Suprapubic skin (tissue), 4 donors: ENCODE measurements at places on chromosomes 7 and 10.

- no peak overlapping the region for H3K4me3 ChIP-seq
- H3K4me1 ChIP-seq: peaks cover 2% of the 10 kb centered on the region
- H3K27me3 ChIP-seq: peaks cover 2% of the 10 kb centered on the region
- no peaks in the 10 kb centered on the region for H3K36me3 ChIP-seq
- no peak for DNase-seq
- H3K27ac ChIP-seq: no peak overlapping the region
Observed at GRCh38 chr10:52319926-52320325, 5.8 kb downstream of the DKK1 start.

GRCh38 chr7:36084485-36085091 is 68.5 kb upstream of the EEPD1 start:
- no peak for DNase-seq
- no peaks in the 10 kb centered on the region for H3K36me3 ChIP-seq
- H3K4me1 ChIP-seq: peaks cover 4% of the 10 kb centered on the region
- H3K27ac ChIP-seq: no peak overlapping the region

DNA sequence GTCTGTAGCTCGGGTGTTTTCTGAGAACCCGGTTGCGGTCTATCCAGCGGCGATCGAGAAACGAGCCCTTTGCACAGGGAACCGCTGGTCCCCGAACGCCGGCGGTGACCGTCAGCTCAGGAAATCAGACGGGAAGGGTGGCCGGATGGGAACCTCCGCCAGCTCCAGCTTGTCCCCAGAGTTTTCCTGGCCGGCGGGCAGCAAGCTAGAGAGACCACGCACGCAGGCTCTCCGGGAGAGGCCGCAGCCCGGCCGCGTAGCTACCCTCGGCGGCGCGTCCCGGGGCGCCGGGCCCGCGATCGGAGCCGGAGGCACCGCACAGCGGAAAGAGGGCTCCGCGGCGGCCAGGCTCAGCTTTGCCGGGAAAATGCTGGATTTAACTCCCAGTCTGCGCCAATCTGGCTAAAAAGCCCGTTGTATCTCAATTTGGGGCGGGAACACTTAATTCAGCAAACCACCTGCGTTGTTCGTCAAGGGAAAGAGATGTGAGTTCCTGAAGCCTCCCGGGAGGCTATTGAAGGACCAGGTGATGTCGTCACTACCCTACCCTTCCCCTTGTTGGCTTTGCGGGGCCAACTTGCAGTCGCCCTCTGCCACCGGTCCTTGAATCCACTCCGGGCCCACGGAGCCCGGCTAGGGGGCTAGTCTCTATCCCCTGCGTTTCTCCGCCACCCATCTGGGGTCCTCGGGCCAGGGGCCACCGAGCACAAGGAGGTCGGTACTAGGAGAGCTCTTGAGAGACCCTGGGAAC is 859 bp upstream of the CH25H start:
- peak overlapping the region; percentile 58 for H3K4me3 ChIP-seq
- peaks cover 26% of the 10 kb centered on the region for H3K4me1 ChIP-seq
- H3K27ac ChIP-seq: peak overlapping the region; percentile 66

DNA sequence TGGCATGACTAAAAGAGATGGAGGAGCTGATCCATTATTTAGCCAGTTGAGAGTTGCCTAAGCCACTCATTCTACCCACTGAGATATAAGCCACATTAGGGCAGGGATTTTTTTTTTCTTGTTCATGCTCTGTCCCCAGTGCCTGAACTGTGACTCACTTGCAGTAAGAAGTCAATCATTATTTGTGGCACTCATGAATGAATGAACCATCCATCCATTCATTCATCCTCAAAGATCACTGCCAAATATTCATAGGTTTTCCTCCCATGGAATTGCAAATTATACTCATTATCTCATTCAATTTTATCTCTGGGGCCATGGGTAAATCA is 22.8 kb upstream of the ARID5B start:
- no peak overlapping the region for H3K27ac ChIP-seq
- H3K36me3 ChIP-seq: no peaks in the 10 kb centered on the region
- H3K4me1 ChIP-seq: no peaks in the 10 kb centered on the region
- no peak overlapping the region for H3K4me3 ChIP-seq

- DNase-seq: no peak
- H3K4me3 ChIP-seq: no peak overlapping the region
- H3K27ac ChIP-seq: no peak overlapping the region
- H3K27me3 ChIP-seq: no peaks in the 10 kb centered on the region
Observed at GRCh38 chr7:140564643-140565042, 76.0 kb downstream of the DENND2A start.

DNA sequence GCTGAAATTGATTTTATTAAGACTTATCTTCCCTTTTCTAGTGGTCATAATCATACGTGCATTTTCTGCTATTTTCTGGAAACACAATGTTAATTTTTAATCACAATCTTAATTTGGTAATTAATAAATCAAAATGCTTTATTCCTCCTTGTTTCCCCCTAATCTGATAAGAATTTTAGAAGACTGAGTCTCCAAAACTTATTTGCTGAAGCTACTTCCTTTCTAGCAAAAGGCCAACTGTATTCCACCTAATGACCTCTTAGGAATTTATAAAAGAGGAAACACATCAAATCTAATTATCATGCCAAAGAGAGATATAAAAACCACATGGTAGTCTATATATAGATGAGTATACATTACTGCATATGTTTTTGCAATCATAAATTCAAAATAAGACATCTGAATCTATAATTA is 140.6 kb downstream of the GNAI1 start:
- no peak overlapping the region for H3K27ac ChIP-seq
- DNase-seq: no peak

GRCh38 chr7:118583641-118584040 is 359.1 kb downstream of the ANKRD7 start:
- DNase-seq: no peak
- H3K36me3 ChIP-seq: no peaks in the 10 kb centered on the region
- H3K4me1 ChIP-seq: no peaks in the 10 kb centered on the region
- H3K27me3 ChIP-seq: no peaks in the 10 kb centered on the region
- no peak overlapping the region for H3K27ac ChIP-seq

DNA sequence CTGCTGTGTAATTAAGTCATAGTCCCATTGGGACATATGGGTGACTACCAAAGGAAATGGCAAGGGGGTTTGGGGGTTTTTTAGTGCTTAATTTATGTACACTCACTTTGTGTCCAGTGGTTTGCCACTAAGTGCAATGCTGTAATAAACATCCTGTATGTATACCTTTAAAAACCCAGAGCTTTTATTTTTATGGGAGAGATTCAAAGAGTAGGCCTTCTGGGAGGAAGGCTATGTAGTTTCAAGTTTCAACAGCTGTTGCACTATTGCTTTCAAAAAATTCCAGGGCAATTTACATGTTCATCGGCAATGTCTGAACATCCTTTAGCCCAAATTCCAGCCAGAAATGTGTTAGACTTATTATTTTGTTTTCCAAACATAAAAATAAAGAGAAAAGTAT is 744.7 kb downstream of the XPNPEP1 start:
- H3K27ac ChIP-seq: no peak overlapping the region
- H3K4me3 ChIP-seq: no peak overlapping the region
- DNase-seq: no peak
- H3K4me1 ChIP-seq: no peaks in the 10 kb centered on the region
